ENCODE measurements at places on chromosomes 6 and 20.
A peak's percentile ranks its signal among the peaks of the same experiment; 100 is the strongest.

DNA sequence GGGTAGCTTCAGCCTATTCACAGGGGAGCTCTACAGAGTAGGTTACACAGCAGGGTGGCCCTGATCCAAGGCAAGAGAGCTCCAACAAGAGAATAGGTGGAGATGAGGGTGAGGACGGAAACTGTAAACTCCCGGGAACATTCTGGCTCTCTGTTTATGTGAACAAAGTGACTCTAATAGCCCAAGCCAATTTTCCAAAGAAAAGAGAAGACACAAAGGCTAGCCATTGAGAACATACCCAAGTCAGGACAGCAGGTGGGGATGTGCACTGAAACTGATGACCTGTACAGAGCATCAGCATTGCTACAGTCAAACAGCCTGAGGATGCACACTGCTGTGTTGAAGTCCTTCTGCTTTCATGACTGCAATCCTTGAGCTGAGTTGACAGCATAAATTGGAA, 136.0 kb upstream of the TOP1 start:
- DNase-seq: no peak

DNA sequence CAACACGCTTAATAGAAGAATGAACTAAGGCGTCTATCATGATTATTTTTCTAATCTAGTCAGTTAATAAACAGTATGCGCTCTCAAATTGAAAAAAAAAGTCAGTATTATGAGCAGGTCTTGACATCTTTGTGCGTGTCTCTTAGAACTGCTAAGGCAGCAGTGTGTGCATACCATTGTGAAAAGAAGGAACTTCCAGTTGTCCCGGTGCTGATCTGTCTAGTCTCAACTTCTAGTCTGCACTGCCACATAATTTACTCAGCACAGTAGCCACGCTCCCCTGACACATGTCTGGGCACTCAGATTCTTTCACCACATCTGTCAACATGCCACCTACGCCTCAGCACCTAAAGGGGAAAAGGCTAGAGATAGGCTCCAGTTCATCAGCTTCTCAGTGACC, 61.1 kb upstream of the SPDEF start:
- no peak for DNase-seq

- no peak for DNase-seq
Observed at GRCh38 chr20:11796026-11796425, 121.7 kb upstream of the BTBD3 start.

DNA sequence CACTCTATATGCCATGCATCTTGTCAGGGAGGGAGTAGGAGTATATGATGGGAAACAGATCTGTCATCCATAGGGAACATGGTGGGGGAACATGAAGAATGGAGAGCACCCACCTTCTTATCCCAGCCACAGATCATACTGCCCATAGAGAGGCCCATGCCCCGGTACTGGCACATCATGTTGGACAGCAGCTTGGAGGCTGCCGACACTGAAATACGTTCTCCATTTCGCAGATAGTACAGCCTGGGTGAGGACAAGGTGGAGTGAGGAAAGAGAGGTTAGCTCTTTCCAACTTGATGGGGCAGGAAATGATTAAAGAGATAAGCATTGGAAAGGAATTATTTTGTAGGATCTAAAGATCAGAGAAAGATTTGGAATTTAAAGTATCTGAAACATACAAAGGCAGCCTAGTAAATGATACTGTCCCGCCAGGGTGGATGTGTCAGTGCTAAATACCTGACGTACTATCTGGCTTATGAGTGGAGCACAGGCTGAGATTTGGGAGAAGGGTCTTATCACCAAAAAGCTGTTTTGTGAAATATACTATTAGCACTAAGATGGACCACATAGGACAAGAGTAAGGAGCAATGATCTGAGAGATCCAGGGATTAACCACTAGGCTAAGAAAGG, 1.7 kb downstream of the PSMB8 start:
- no peak for DNase-seq

- DNase-seq: no peak
Observed at GRCh38 chr6:53309901-53310300, 38.8 kb downstream of the ELOVL5 start.

DNA sequence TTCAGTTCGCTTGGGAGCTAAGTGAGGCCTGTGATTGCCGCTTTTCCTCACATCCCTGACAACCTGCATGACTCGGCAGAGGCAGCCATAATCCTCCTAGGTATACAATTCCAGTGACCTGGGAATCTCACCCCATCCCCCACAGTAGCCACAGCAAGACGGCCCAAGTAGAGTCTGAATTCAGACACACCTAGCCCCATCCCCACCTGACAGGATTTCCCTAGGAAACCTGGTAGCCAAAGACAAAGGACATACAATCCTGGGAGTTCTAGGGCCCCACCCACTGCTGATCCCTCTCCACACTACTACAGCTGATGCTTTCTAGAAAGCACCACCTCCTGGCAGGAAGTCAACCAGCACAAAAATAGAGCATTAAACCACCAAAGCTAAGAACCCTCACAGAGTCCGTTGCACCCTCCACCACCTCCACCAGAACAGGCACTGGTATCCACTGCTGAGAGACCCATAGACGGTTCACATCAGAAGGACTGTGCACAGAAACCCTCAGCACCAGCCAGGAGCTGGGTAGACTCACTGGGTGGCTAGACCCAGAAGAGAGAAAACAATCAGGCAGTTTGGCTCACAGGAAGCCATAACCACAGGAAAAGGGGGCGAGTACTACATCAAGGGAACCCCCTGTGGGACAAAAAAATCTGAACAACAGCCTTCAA, 17.9 kb upstream of the RUNX2 start:
- peak; percentile 32 for DNase-seq

- no peak for DNase-seq
Observed at GRCh38 chr6:3849681-3850450, 693 bp downstream of the FAM50B start.

- no peak for DNase-seq
Observed at GRCh38 chr6:107458672-107459282, 587 bp downstream of the PDSS2 start.

DNA sequence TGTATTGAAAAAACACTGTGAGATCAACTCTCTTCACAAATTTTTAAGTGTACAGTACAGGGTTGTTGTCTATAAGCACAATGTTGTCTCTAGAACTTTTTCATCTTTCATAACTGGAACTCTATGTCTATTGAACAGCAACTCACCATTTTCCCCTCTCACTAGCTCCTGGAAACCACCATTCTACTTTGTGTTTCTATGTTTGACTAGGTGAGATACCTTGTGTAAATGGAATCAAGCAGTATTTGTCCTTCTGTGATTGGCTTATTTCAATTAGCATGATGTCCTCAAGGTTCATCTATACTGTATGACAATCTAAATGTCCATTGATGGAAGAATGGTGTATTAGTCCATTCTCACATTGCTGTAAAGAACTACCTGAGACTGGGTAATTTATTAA, 210.1 kb upstream of the FUT9 start:
- DNase-seq: no peak

- no peak for DNase-seq
Observed at GRCh38 chr6:41222045-41222444, 6.1 kb upstream of the TREML4 start.

GRCh38 chr6:117504478-117505144, 22.1 kb downstream of the DCBLD1 start:
- DNase-seq: no peak

- DNase-seq: no peak
Observed at GRCh38 chr6:22306741-22307466, 10.1 kb upstream of the PRL start.

DNA sequence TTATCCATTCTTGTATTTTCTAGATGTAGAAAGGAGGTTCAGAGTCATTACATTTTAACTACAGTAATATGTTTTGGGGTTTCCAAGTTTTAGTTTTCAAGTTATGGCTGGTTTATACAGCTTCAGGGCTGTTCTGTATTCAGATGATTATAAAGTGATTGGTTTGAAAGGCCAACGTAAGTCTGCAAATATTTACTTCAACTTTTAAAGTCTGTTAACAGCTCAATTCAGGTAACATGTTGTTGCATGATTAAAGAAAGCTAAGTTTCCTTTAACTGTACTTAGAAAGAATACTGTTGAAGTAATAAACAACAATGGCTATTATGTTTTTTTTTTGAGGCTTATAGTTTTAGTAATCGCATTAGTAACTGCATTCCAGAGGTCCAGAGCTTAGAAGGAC, 22.8 kb upstream of the GCLC start:
- DNase-seq: no peak

- no peak for DNase-seq
Observed at GRCh38 chr6:144621332-144621731, 336.2 kb downstream of the UTRN start.

- DNase-seq: no peak
Observed at GRCh38 chr6:44267252-44267651, 1.9 kb upstream of the NFKBIE start.

DNA sequence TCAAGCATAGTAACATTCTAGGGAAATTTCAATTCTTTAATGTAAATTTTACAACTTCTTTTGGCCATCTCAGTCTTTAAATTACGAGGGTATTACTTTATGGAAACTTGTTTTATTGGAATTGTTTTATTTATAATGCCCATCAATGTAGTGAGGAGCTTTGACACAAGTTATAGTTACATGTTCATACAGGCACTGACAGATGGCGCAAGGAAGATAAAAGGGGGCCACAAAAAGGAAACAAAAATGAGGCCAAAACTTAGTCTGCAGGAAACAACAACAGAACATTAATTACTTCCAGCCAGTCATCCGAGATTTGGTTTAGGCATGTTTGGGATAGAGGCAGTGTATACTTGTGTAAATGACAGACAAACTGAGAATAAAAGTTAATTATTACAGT, 18.3 kb downstream of the SESN1 start:
- no peak for DNase-seq

DNA sequence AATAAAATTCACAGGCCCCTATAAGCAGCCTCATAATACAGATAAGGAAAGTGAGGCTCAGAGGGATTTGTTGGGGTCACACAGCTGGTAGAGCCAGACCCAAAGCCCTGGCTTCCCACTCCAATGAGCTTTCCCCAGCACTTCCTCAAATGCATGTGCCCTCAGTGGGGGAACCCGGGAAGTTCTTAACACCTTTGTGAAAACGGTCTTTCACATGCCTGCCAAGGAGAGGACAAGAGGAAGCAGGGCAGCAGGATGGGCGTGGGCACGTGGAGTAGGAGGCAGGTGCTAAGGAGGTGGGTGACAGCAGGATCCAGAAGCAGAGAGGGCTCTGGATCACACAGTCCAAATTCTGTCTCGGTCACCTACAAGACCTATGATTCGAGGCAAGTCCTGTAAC, 598 bp downstream of the PI16 start:
- DNase-seq: no peak

GRCh38 chr6:168451805-168452517, 11.0 kb downstream of the SMOC2 start:
- DNase-seq: no peak

- no peak for DNase-seq
Observed at GRCh38 chr6:47235421-47235820, 74.3 kb downstream of the TNFRSF21 start.

DNA sequence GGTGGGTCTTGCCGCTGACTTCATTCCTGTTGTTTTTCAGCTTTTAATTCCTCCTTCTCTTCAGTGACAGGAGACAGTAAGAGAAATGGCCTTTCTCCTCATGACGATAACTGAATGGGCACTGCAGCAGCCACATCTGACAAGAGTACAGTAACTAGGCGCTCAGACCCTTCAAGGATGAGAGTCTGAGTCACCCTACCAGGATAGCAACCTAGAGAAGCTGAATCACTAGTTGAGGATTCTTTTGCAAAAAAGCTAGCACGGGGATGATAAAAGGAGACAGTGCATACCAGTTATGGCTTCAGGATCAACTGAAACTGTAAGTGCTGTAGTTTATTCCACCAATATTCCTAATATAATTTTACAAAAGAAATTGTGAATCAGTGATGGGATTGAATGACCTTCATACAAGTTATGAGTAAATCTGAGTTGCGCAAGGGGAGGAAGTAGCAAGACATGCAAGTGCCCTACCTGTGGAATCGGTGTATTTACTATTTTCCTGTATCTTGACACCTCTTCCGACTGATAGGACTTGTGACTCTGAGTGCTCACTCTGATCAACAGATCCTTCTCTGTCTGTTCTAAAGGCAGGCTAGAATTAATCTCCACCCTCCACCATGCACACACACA, 161.8 kb upstream of the GRIK2 start:
- DNase-seq: no peak

DNA sequence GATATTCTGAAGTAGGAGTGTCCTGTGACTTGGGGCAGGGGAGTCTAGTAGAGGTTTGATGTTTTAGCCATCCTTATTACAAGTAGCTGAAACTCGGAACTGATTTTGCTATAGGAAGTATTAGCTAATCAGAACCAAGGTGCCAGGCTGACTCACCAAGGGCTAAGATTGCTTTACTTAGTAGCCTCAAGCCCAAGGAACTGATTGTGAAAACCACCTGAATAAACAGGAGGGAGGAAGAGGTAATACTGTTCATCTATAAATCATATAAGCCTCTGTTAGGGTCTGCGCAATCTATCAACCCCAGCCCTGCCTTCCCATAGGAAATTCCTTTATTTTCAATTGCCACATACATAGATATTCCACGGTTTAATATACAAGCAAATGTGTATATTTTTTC, 54.4 kb downstream of the GNAS start:
- DNase-seq: no peak

- no peak for DNase-seq
Observed at GRCh38 chr20:63553933-63554290, at the start of gene FNDC11. Gene FNDC11, plus strand, starts transcription at chr20:63554159. Its CDS starts 1,505 bp downstream, at chr20:63555664.

- DNase-seq: no peak
Observed at GRCh38 chr6:35780719-35781118, at the start of gene CLPSL1. Gene CLPSL1, plus strand, starts transcription at chr6:35781019. Its CDS starts 92 bp downstream, at chr6:35781111.

DNA sequence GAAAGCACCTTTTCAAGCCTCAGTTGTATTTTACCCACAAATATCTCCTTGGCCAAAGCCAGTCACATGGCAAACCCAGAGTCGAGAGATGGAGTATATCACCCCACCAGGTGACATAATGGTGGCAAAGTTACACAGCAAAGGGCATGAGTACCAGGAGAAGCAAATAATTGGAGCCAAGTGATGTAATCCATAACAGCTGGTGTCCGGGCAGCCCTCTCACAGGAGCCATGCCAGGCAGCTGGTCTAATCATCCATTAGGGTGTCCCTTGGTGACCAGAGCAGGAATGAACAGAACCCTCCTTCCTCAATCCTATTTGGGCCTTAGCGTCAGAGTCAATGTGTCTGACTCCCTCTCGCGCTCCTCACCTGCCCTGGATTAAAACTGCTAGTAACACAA, 272.1 kb downstream of the LRFN2 start:
- no peak for DNase-seq

DNA sequence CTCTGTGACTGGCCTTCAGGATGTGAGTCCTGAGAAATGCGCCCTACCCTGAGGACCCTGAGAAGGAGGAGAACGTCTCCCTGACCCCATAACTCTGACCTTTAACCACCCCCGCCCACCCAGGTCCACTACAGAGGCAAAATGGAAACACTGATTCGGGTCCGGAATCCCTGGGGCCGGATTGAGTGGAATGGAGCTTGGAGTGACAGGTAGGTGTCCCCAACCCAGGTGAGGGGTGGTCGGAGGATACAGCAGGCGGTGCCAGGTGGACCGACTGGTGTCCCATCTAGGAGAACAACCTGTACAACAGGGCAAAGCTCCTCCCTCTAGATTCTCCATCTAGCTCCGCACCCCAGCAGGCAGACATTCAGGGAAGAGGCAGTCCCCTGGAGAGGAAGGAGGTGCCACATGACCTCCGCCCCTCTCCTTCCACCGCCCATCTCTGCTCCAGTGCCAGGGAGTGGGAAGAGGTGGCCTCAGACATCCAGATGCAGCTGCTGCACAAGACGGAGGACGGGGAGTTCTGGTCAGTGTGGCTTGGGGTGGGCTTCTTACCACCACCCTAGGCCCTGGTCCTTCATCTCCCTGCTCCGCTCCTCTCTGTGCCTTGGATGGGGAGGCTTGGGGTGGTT, 17.6 kb downstream of the CAPN11 start:
- no peak for DNase-seq

Measured in activated T-cell treated with anti-CD3 and anti-CD28 coated beads, Interleukin-2, amount 50 U/mL, for 48 hours (primary cell).